ENCODE measurements at places on chromosomes 3 and 15. TPM values are rescaled to one million over a fixed set of nuclear protein-coding genes. Genes with fewer than 3 reads are reported as not detected.

GRCh38 chr3:72229952-72230351 is 445.0 kb upstream of the PROK2 start:
- no peak for DNase-seq

DNA sequence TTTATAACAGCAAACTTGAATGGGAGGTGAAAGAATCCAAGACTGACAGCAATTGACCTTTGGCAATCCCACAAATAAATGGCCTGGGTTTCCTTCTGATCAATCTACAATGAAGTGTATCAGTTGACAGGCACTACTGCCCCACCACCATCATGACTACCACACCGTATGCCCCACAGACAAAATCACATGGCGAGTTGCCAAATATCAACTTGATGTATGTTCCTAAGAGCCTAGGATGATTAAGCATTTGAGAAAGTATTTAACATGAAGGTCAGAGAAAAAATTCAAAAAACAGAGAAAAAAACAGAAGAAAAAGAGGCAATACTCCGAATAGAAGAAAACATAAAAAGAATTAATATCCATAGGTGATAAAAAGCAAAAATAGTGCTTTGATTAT is 215.9 kb upstream of the STAC start:
- no peak for DNase-seq

DNA sequence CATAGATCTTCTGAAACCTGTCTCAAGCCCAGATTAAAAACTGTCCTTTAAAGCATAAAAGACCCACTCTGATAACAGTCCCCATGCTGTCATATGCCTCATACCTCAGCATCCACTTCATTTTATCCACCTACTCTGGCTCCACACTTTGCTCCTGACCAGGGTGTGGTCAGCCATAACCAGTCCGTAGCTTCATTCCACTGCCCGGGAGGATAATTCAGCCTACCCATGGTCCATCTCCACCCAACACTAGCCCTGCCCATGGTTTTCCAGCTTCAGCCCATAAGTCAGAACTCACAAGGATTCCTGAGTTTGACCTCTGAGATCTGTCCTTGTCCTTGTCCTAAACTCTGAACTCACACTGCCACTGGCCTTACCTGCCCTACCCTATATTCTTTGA is 262.1 kb upstream of the MANF start:
- DNase-seq, result no peak

DNA sequence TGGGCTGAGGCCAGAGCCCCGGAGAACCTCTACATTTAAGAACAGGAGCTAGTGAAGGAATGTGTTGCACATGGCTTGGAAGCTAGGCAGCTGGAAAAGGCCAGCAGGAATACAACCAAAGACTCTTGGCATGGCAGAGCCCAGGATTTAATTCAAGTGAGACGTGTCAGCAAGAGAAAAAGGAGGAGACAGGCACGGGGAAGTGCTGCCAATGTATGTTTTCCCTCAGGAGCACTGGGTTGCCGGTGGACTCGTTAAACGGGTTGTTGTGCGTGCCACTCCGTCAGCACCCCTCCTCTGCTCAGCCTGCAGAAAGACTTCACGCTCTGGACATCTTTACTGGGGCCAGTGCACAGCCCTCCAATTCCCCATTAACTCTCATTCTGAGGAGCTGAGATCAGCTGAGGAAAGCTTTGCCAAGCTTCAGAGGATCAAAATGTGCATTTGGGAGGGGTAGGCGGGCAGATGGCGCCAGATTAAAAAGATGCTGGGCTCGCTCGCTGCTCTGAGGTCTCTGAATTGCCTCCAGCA is 103.7 kb downstream of the PDZRN3 start:
- DNase-seq, result no peak

The GABRR3 gene
- total RNA-seq, result not detected

The SEC22C gene
- total RNA-seq, result 55.2 TPM
